ENCODE measurements at places on chromosomes 4 and X.
A peak's percentile ranks its signal among the peaks of the same experiment; 100 is the strongest.

- DNase-seq: no peak
Measured at GRCh38 chrX:47560179-47560933, 649 bp upstream of the ARAF start.

DNA sequence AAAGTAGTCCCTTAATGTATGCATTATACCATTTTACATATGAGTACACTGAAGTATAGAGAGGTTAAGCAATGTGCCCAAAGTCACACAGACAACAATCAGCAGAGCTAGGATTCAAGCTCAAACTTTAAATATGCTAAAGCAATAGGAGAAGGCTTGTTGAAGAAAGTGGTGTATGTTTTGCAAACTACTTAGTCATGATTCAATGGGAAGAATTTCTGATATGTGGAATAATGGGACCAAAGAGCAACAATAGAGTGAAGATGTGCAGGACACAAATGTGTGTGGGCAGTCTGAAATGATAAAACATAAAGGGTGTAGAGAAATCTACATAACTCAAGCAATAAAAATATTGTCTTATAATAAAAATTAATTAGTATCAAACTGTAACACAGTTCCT lies 109.0 kb upstream of the ARSJ start:
- DNase-seq: no peak

DNA sequence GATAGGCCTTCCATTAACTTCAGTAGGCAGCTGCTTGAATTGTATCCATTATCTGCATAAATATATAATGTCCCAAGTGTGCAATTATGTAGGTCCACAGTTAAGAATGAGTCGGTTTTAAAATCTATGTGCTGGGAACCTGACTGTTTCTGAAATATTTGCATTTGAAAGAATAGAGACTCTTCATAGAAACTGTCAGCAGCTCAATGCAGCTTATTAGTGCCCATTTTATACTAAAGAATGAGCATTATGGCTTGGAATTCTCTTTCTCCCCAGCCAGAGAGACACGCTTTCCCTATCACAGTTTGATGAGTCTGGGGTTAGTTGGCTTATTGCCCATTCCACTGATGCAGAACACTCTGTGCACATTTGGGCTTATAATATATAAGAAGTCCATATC lies 202.0 kb upstream of the PCDH7 start:
- DNase-seq: no peak

- DNase-seq: no peak
Measured at GRCh38 chr4:120078216-120078615, 11.6 kb upstream of the MAD2L1 start.

DNA sequence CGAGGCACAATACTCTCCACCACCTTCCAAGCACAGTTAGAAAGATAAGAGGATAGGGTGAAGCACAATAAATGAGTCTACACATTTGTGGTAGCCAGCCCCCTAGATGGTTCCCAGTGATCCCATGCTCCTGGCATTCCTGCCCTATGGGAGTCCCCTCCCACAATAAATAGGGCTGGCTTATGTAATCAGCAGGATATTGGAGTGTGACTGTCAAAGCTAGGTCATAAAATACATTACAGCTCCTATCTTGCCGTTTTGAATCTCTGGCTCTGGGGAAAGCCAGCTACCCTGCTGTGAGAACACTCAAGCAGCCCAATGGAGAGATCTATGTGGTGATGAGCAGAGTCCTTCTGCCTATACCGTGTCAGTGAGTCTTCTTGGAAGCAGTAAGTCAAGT lies 198.7 kb upstream of the NOCT start:
- DNase-seq: no peak

GRCh38 chr4:82913305-82913704 lies 12.8 kb downstream of the THAP9 start:
- DNase-seq: no peak

DNA sequence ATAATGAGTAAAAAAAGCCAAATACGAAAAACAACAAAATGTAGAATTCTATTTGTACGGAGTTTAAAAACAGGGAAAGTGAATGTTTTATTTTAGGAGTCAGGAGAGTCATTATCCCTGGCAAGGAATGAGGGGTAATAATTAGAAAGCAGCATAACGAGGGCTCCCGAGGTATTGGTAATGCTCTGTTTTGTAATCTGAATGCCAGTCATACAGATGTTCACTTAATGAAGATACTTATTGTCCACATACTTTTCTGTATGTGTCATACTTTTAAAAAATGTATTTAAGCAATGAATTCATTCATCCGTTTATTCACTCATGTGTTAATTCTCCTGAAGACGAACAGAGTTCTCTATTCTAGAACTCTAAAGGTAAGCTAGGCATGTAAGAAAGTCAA lies 87.8 kb upstream of the BMP2K start:
- no peak for DNase-seq

GRCh38 chr4:71290074-71290473 lies 48.7 kb upstream of the SLC4A4 start:
- DNase-seq: no peak

DNA sequence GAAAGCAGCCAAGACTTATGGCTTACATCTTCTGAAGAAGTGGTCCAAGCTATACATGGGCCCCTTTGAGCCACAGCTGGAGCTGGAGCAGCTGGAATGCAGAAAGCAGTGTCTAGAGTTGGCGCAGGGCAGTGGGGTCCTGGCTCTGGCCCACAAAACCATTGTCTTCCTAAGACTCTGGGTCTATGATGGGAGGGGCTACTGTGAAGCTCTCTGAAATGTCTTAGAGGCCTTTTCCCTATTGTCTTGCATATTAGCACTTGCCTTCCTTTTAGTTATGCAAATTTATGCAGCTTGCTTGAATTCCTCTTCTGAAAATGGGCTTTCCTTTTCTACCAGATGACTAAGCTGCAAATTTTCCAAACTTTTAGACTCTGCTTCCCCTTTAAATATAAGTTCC lies 15.3 kb downstream of the NPY1R start:
- DNase-seq: no peak

DNA sequence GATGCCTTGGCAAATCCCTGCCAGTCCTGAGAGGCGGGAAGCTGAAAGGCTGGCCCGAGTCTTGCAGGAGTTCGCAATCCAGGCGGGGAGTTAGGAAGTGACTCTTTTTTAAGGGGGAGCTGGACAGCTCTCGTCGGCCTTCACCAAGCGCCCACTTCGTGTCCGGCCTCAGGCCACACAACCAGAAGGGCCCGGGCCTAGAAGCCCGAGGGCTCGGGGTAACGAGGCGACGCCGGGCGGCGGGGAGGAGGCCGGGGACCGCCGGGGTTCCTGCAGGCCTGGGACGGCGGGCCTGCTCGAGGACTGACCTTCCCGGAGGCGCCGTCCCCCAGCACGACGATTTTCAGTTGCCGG lies 395 bp downstream of the RAB28 start:
- DNase-seq: peak; percentile 46

GRCh38 chrX:94612140-94612539 lies 938.1 kb downstream of the FAM133A start:
- DNase-seq: no peak

GRCh38 chr4:108963910-108964309 lies 201.1 kb upstream of the ETNPPL start:
- DNase-seq: no peak

- no peak for DNase-seq
Measured at GRCh38 chr4:105644257-105644656, 64.2 kb downstream of the INTS12 start.

DNA sequence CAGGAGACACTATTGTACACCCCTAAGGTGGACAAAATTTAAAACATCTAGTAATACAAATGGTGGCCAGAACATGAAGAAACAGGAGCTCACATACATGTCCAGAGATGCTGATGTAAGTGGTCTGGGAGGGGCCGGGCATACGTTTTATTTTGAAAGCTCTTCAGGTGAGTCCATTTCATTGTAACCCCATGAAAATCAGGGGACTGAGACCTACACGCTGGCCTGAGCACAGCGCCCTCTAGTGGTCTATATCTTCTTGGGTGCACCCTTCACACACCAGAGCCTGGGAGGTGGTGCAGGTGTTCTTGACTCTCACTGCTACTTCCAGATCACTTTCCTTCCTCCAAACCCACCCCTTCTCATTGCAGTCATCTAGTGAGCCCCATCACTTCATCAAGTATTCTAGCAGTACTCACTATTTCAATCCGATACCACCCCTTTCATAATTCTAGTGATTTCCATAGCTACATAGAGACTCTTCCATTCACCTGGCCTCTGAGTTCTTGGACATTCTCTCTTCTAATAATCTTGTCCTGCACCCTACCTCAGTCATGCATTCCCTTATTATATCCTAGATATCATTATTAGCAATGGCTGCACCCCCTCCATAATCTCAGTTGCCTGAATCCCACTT lies 4.3 kb upstream of the TLR6 start:
- no peak for DNase-seq

GRCh38 chr4:113472864-113473263 lies 288.7 kb downstream of the CAMK2D start:
- DNase-seq: no peak

DNA sequence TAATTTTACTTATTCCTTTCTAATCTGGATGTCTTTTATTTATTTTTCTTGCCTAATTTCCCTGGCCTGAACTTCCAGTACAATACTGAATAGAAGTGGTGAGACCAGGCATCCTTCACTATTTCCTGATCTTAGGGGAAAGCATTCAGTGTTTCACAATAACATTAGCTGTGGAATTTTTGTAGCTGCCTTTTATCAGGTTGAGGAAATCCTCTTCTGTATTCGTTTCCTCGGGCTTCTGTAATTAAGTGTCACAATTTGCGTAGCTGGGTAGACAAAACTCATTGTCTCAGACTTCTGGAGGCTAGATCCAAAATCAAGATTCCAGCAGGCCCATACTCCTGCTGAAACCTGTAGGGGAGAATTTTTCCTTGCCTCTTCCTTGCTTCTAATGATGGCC lies 598.4 kb upstream of the FTHL17 start:
- DNase-seq: no peak

GRCh38 chr4:14018191-14018853 lies 390.8 kb upstream of the BOD1L1 start:
- no peak for DNase-seq

DNA sequence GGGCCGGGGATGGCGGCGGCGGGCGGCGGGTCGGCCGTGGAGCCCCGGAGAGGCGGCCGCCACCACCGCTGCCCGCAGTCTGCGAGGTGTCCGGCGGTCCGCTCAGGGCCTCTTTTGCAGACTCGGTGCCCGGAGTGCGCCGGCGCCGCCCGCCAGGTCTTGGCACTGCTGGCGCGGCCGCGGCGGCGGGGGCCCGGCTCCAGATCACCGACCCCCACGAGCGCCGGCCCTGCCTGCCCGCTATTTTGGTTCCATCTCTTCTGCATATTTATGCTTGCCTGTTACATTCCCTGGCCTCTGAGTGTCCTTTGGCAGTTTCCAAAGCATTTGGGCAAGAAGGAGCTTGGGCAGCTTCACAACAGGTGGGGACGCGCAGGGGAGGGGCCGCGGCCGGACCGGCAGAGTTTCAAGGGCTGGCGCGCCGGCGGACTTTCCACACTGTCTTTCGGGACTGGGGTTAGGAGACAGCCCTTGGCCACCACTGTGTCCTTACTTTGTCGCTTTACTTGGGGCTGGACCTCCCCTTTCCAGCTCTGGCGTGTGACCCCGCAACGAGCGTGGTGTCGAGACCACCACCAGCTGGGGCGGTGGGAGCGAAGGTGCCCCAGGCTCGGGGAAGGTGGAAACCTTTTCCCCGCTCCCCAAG lies 668 bp upstream of the TAPT1 start:
- DNase-seq: peak; percentile 56

DNA sequence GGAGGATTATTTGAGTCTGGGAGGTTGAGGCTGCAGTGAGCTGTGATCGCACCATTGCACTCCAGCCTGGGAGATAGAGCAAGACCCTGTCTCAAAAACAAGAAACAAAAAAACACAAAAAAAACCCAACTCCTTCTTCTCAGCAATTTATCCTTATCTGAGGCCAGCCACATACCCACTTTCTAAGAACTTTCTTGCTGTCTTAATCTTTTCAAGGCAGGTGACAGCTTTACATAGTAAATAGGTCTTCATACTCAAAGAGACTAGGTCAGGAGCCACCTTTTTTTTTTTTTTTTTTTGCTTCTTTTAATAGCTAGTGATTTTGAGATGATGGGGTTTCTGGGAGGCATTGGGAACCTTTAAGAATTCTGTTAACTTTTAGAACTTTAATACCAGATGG lies 26.1 kb upstream of the ZCCHC13 start:
- DNase-seq: no peak

- DNase-seq: no peak
Measured at GRCh38 chr4:52368895-52369294, 290.2 kb downstream of the USP46 start.

All from midbrain (tissue), 1 donor.